ENCODE measurements at places on chromosomes 16 and 17.

DNA sequence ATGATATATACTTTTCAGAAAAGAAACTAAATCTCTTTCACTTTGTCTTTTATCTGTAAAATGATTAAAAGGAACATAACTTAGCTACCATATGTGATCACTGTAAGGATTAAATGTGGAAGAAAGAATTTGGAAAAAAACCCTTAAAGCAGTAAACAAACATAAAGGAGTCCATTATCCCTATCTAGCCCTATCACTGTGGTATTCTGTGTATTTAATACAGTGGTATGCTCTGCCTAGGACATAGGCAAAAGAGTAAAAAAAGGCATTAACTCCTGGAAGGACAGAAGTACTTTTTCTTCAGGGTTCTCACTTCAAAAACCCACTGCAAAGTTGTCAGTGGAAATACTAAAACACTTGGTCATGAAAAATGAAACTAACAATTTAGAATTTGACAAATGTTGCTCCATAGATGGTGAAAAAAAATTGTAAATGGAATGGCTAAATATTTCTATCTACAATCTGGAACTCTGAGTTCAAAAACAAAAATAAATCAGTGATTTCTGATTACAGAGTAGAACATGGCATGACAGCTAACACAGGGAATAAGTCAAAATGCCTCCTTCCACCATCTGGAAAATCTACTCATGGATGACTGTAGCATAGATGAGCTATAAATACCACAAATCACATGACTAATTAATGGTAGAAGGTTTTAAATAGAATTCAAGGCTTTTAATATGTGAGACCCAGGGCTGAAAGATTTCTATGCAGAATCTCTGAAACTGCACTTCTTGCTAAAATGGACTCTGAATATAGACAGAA, 140.1 kb downstream of the ITFG1 start:
- no peak for DNase-seq

GRCh38 chr17:19292377-19292711, 55.2 kb downstream of the EPN2 start:
- DNase-seq, result no peak

GRCh38 chr16:70684146-70685060, 1.4 kb downstream of the MTSS2 start:
- DNase-seq, result no peak

GRCh38 chr17:53313746-53314145, 509.0 kb upstream of the KIF2B start:
- no peak for DNase-seq

GRCh38 chr17:17155568-17155967, 50.6 kb downstream of the PLD6 start:
- DNase-seq, result no peak

- DNase-seq, result no peak
These were observed 9.8 kb upstream of the JUP start for GRCh38 chr17:41796121-41796895.

- DNase-seq, result no peak
These were observed 4.1 kb upstream of the PITPNA start for GRCh38 chr17:1566505-1567199.

- DNase-seq, result no peak
These were observed 5.2 kb downstream of the RAB40B start for GRCh38 chr17:82693168-82693867.

GRCh38 chr17:15411384-15412198, 55.8 kb downstream of the CDRT4 start:
- DNase-seq, result no peak

- DNase-seq, result no peak
These were observed 24.9 kb upstream of the RFFL start for GRCh38 chr17:35088356-35088880.

- DNase-seq, result no peak
These were observed 53.8 kb downstream of the MYO18A start for GRCh38 chr17:29126268-29126930.

- DNase-seq, result no peak
These were observed 216.1 kb downstream of the CEP112 start for GRCh38 chr17:65975878-65976277.
